SK-N-SH (cell line): ENCODE measurements at places on chromosomes 7 and 10.

GRCh38 chr10:132146271-132146671 is 40.5 kb upstream of the DPYSL4 start:
- H3K36me3 ChIP-seq, result no peaks in the 10 kb centered on the region
- H3K4me3 ChIP-seq, result no peak overlapping the region
- no peaks in the 10 kb centered on the region for H3K27me3 ChIP-seq
- H3K4me1 ChIP-seq, result no peaks in the 10 kb centered on the region
- no peak overlapping the region for H3K27ac ChIP-seq

DNA sequence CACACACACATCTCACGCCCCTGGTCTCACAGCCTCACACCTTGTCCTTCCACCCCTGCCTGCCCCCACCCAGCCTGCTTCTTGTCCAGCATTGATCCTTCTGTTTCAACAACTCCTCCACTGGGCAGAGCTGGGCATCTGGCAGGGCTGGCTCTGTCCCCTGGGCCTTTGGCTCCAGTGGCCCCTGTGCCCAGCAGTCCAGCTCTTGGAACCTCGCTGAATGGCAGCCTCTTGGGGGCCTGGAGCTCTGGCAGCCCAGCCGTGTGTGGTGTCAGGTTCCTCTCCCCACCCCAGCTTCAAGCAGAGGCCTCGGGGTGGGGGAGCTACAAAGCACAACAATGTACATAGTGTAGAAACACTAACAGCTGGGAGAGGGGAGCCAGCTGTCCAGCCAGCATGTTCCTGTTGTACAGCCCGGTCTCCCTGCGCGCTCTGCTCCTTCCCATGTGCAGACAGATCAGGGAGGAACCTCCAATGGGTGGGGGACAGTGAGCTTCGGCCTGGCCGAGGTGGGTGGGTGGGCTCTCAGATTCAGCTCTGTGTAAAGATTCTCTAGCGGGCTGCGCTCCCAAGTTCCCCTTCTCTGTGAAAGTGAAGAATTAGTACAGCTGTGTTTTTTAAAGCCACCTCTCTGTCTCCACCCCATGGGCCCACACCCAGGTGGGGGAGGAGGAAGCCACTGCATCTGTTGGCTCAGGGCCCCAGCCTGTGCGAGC is 19.4 kb downstream of the ZMIZ2 start:
- H3K27me3 ChIP-seq, result no peaks in the 10 kb centered on the region
- H3K27ac ChIP-seq, result peak overlapping the region; percentile 62; the same call in 1 of the 2 replicates
- no peak overlapping the region for H3K4me3 ChIP-seq
- DNase-seq, result peak; percentile 51

- H3K4me3 ChIP-seq, result no peak overlapping the region
- no peak for DNase-seq
- no peaks in the 10 kb centered on the region; the same call in none of the 2 replicates for H3K4me1 ChIP-seq
- H3K27ac ChIP-seq, result no peak overlapping the region
Observed at GRCh38 chr7:18361756-18362155, 133.8 kb upstream of the HDAC9 start.

DNA sequence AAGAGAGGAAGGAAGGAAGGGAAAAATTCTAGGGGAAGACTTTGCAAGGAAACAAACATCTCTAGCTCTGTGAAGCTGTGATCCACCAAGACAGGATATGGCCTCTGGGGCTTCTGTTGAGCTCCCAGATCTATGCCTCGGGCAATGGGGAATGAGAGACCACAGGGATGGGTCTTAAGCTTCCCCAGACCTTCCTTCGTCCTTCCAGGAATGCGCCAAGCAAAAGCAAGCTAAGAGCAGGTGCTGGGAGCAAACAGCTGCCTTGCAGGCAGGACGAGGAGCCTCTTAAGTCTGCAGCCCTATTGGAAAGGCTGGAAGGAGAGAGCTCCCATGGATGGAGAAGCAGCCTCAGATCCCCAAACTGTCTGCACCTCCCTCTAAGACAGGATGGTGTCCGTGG is 21.9 kb upstream of the ELN start:
- no peaks in the 10 kb centered on the region for H3K27me3 ChIP-seq
- no peak for DNase-seq
- H3K36me3 ChIP-seq, result no peaks in the 10 kb centered on the region
- H3K4me1 ChIP-seq, result no peaks in the 10 kb centered on the region; the same call in 1 of the 2 replicates
- no peak overlapping the region for H3K27ac ChIP-seq

GRCh38 chr7:8205031-8205387 is 57.0 kb downstream of the ICA1 start:
- H3K36me3 ChIP-seq, result peaks cover 21% of the 10 kb centered on the region; the same call in 1 of the 2 replicates
- peaks cover 44% of the 10 kb centered on the region for H3K4me1 ChIP-seq
- DNase-seq, result peak; percentile 61
- H3K27ac ChIP-seq, result peak overlapping the region; percentile 90
- no peaks in the 10 kb centered on the region; the same call in 1 of the 2 replicates for H3K27me3 ChIP-seq

- no peaks in the 10 kb centered on the region; the same call in 1 of the 2 replicates for H3K4me1 ChIP-seq
- no peak overlapping the region for H3K4me3 ChIP-seq
- H3K27ac ChIP-seq, result no peak overlapping the region
- no peaks in the 10 kb centered on the region for H3K36me3 ChIP-seq
- no peaks in the 10 kb centered on the region for H3K27me3 ChIP-seq
Observed at GRCh38 chr7:152872745-152873118, 113.2 kb downstream of the ACTR3B start.
